ENCODE measurements at places on chromosomes 7 and 10.
A peak's percentile ranks its signal among the peaks of the same experiment; 100 is the strongest.

DNA sequence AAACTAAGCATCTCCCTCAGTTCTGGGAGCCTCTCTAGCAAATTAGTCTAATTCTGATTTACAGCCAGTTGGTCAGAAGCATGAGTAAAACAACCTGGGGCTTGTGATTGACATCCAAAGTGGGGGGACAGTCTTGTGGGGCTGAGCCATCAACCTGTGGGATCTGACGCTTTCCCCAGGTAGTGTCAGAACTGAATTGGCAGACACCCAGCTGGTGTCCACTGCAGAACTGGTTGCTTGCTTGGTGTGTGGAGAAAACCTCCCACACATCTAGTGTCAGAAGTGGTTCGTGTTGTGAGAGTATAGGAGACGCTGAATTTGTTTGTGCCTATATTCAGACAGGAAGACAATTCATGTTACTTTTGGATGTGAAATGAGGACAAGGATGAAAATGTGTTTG is 92.2 kb upstream of the PDCD4 start:
- no peak for DNase-seq

GRCh38 chr10:71188201-71188600 is 24.2 kb upstream of the UNC5B start:
- DNase-seq = no peak

DNA sequence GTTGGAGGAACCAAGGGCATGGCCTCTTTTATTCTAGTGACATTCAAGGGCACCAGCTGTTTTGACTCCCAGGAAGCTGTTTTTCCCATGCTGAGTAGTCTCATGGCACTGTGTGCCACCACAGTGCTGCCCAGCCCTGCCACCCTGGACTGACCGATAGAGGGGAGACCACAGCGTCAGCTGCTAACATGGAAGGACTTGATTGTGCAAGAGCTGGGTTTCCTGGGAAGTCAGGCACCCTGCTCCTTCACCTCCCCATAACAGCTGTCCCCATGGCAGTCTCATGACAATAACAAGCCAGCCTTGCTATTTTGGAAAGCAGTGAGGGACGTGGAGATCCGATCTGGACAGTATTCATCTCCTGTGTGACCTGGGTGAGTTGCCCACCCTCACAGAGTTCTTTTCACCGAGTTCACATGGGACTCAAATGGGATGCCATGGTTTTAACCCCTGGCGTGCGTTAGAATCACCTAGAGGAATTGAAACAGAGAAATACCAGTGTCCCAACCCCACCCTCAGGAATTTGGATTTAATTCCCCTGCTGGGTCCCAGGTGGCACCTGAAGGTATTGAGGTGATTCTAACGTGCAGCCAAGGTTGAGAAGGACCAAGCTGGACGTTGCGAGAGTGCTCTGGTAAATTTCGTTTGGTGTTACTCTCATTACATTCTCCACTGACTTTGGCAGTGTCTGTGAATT is 174.8 kb downstream of the CELF2 start:
- no peak for DNase-seq

DNA sequence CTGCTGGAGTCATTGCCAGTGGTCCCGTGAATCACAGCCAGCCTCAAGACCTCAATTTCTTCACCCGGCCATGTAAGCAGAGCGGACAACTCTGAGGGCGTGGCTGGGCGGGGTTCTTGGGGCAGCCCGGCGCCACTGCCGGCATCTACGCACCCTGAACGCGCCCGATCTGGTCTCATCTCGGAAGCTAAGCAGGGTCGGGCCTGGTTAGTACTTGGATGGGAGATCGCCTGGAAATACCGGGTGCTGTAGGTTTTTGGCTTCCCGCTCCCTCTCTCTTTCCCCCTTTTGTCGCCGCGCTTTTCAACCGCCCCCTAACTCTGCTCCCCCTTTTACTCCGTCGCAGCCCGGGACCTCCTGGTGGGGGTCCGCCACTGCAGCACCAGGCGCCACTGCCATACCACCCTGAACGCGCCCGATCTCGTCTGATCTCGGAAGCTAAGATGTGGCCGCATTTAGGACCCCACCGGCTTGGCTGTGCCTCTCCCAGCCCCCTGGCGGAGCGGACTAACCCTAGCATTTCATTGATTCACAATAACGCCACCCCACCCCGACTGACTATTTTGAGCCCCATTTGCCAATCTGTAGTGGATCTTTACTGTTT is 25.3 kb downstream of the GARIN1A start:
- peak; percentile 14 for DNase-seq

- no peak for DNase-seq
These were observed 12.2 kb downstream of the DOCK4 start for GRCh38 chr7:112193915-112194502.

GRCh38 chr7:36285276-36285675 is 104.4 kb upstream of the ANLN start:
- no peak for DNase-seq

- no peak for DNase-seq
These were observed 50.8 kb downstream of the MICALL2 start for GRCh38 chr7:1408466-1408865.

- DNase-seq = peak; percentile 36
These were observed 3.3 kb upstream of the PCBD1 start for GRCh38 chr10:70891627-70892026.

- DNase-seq = no peak
These were observed 34.4 kb downstream of the HIPK2 start for GRCh38 chr7:139743267-139743966.

GRCh38 chr10:62036186-62037081 is 134.9 kb downstream of the ARID5B start:
- DNase-seq = no peak

DNA sequence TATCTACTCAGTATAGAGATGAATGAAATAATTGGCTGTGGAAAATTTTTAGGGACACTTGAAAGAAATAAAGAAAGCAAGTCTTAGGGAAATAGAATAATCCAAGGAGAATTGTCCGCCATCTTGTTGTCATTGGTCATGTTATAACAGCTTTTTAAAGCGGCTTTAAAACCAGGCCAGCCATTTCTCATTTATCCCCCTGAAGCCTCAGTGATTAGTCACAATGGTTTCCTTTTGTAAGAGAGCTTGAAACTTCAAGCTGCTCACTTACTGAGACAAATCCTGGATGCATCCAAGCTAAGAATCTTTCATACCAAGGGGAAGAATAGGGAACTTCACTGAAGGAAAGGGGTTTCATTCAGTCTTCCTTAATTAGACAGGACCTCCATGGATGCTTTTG is 67.9 kb downstream of the SGCE start:
- DNase-seq = no peak

DNA sequence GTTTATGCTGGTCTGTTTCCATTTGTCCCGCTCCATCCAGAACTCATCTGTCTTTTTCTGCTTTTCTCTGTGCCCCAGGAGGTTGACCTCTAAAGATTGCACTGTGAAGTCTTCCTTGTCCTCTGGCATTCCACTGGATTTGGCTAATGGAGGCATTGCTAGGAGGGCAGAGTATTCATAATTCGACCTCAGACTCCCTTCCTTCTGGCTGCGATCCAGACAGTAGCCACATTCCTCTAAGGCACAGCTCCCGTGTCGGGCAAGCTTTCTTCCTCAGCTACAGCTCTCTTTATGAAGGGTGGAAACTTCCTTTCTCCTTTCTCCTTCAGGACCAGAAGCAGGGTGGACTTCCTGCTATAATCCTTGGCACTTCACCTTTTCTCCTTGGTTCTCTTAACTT is 175.9 kb downstream of the BAMBI start:
- DNase-seq = no peak

DNA sequence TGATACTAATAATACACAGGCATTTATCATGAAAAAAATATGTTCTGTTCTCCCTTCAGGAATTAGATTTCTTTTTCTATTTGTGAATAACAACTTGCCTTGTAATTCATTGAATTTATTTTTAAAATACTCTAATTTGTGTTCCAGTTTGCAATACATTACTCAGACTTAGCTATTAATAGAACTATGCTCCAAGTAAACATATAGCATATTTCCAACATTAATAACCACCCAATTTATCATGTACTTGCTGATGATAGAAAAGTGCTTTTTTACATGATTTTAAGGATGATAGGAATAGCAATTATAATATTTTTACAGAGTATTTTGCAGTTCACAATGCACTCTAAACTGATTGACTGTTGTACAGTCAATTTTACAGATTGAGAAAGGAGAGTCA is 338.8 kb upstream of the SEMA3D start:
- no peak for DNase-seq

- DNase-seq = no peak
These were observed 610.5 kb downstream of the ACTR3B start for GRCh38 chr7:153370092-153370491.

- DNase-seq = no peak
These were observed 3.0 kb downstream of the VSTM2A start for GRCh38 chr7:54545241-54545563.

All from endothelial cell of umbilical vein (primary cell).